ENCODE measurements at places on chromosomes 7 and 10.

DNA sequence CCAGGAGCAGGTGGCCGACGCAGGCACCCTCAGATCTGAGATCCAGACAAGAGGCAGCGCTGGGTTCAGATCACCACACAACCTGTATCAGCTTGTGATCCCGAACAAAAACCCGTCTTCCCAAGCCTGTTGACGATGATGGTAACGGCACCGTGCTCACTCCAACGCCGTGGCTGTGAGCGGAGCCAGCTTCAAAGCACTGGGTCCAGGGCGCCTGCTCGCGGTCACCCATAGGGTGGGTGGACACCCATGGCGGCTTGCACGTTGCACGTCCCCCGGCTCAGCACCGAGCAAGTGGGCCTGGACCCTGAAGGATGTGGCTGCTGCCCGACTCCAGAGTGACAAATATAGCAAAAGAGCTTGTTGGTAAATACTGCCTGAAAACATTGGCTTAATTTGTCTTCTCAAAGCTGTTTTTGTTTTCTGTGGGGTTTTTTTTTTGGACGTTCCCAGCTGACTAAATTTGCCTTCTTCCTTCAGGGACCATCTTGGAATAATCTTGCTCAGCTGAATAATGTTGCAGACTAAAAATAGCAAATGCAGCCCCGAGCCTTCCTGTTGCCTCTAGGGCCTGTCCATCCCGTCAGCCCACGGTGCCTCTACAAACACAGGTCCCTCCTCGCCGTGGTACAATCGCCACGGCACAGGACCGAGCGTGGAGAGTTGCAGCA lies 41.0 kb downstream of the FOXK1 start:
- DNase-seq, result no peak

DNA sequence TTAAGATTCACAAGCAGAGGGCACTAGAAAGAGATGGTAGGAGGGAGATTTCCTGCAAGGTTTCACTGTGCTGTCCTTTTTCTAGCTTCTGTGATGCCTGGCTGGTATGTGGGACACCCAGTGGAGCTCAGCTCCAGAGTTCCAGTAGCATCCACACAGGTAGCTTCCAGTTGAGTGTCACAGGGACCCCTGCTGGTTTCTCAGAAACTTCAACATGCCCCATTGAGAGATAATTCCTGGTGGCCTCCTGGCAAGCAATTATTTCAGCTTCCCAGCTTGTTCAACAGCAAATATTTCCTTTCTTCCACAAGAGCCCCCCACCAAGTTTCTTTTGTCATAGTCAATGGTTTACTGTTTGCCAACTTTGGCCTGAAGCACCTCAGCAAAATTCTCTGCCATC lies 858.7 kb downstream of the REEP3 start:
- no peak for DNase-seq

DNA sequence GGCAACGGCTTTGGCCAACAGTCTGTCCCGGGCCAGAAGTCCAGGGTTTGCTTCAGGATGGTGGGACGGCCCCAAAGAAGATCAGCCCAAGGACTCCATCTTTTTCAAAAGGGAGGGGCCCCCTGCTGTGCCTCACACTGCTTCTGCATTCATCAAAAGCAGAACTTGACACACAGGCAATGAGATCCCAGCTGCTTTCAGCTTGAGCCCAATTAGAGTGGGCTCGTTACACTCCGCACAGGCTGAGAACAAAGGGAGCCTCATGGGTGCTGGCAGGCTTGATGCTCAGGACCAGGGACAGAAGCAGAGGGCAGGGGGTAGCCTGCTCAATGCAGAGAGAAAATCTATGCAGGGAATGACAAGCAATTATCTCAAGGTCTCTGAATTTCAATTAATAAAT lies 45.5 kb downstream of the VOPP1 start:
- peak; percentile 89 for DNase-seq

DNA sequence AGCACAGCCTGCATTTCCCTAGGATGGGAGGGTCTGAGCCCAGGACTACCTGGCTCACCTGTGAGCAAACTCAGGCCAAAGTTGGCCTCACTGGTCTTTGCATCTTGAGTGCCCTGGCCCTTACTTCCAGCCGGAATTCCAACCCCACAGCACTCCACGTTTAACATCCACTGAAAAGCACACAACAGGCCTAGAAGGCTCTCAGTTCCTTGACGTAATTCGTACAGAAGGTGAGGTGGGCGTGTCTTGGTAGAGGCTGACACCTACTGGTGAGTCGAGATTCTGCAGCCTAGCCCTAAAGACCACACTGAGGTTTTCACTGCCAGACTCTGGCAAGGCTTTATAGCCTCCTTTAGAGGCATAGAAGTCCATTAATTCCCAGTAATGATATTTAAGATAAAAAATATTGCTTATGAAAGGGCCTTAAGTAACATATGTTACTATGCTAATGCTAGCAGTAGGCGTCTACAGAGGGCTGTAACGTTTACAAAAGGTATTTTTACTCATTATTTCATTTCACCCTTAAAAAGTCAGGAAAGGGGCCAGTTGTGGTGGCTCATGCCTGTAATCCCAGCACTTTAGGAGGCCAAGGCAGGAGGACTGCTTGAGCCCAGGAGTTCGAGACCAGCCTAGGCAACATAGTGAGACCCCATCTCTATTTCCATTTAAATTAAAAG lies 95.8 kb downstream of the HIP1 start:
- peak; percentile 49 for DNase-seq

DNA sequence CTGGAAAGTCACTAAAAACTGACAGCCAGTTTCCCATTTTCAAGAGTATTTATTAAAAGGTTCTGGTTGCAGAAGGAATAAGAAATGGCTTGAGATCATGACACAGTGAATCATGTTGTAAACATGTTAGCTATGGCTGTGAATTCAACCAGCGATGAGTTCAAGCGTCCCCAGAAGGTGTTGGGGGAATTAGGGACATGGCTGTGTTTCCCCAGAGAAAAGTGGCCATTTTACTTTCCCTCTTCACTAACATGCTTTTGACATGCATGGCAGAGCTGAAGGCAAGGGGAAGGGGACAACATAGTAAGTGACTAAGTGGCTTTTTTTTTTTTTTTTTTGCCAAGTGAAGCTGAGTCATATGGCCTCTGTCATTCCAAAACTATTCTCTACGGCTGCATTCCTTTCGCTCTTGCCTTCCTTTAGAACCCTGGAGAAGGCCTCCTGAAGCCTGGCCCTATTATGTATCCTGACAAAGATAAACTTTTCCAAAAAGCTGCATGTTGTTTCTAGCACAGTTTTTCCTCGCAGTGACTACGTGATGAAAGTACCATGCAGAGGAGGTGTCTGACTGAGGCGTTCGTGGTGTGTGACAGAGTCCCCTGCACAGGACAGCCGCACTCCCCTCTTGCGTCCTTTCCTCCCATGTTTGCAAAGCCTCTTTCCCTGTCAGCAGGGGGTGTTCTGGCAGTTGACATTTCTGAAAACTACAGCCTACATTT lies 46.9 kb downstream of the EGFR start:
- DNase-seq, result peak; percentile 75

- no peak for DNase-seq
Measured at GRCh38 chr7:46071601-46072000, 150.5 kb upstream of the IGFBP3 start.

DNA sequence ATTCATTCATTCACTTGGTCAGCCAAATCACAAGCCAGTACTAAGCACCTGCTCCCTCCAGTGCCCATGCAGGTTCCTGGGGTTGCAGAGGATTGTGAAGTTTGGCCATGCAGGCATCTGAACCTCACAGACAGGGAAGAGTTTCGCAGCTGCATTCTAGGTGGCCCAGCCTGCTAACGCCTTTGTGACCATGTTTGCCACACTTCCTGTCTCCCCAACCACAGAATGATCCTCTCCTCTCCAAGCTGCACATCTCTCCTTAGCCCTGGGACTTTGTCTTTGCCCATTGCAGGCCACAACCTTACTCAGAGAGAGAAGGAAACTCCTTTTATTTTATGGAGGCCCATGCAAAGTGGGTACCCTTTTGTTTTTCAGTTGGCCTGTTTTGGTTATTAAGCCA lies 31.8 kb downstream of the EPDR1 start:
- no peak for DNase-seq

- DNase-seq, result peak; percentile 48
Measured at GRCh38 chr10:124741922-124742412, 2.2 kb downstream of the FAM53B start.

DNA sequence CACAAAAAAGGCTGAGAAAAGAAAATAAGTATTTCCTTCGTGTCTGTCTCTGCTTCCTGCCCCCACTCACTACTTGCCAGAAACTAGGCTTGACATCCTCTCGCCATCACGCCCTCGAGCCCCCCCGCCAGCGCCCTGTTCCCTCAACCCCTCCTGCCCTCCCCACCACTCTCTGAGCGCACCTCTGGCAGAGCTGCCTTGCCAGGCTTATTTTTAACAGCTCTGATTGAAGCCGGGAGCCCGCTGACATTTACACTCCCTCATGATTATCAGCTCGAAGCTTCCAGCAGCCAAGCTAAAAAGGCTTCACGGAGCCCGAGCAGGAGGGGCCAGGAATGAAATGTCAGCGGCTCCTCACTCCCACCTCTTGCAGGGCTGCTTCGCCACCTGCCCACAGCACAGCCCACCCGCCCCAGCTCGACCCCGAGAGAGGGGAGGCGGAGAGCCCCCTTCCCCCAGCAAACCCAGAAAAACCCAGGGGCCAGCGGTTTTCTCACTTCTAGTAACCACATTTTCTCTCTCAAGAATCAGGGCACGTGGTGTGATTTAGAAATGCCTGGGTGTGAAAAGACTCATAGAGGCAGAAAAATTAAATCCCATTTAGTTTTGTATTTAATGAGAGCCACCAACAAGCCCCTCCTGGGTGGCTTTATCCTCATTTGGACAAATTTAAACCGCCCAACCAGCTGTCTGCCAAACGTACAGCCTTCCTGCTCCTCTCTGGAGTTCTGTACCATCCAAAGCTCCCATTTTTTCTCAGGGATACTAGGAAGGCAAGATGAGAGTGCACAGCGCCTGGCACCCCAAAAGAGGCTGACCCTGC lies 89.3 kb downstream of the SLIT1 start:
- peak; percentile 75 for DNase-seq

- no peak for DNase-seq
Measured at GRCh38 chr7:115047958-115048720, 126.2 kb downstream of the MDFIC start.

DNA sequence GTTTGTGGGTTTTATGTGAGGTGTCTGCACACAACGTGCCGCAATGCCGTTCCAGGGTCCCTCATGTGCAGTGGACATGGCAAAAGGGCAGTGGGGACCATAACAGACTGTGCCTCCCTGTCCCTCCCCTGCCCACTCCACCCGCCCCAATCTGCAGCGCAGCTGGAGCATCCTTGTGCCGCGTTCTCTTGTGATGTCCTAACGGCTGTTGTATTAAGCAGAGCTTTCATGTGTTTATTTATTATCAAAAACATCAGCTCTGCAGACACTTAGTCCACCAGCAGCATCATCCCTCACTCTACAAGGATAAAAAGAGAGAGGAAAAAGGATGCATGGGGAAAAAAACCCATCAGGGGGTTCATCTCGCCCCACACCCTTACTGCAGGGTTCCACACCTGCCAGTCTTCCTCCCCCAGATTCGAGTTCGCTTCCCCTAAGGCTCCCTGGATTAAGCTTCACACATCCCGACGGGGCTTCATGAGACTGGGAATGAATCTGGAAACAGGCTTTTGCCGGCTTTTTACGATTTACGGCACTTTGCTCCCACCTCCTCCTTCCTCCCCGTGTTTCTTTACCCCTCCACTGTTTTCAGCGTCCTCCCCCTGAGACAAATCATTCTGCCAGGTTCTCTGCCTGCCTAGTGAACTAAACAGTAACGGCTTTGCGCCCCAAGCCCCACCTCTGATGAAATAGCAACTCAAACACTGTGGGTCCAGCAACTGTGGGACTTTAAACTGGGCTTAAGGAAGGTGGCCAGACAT lies 301.4 kb downstream of the CAMK1D start:
- DNase-seq, result no peak

DNA sequence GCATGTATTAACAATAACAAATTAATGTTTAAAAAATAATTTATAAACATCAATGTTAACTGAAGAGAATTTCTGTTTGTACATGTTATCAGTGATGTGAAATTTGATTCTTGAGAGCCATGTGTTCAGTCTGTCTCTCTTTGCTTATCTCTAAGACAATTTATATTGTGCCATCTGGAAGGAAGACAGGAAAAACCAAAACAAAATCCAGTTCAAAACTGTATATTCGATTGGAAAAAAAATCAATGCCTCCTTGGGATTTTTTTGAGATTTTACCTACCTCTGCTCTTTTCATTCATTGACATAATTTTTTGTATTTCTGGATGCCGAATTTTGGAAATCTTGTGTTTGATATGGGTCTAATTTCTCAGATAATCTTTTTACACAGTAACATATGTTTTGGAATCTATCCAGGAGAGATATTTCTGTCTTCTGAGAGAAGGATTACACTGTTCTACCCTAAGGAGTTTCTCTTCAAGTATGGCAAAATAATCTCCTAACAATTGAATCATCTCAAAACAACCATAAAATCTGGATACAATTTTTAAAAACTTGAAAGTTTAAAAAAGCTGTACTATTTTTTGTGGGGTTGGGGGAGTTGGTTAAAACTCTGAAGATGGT lies 311.9 kb upstream of the GNAI1 start:
- DNase-seq, result no peak
